CD4-positive, alpha-beta T cell treated with Interleukin-15 for 4 hours (primary cell): ENCODE measurements at places on chromosomes 12 and 14.

DNA sequence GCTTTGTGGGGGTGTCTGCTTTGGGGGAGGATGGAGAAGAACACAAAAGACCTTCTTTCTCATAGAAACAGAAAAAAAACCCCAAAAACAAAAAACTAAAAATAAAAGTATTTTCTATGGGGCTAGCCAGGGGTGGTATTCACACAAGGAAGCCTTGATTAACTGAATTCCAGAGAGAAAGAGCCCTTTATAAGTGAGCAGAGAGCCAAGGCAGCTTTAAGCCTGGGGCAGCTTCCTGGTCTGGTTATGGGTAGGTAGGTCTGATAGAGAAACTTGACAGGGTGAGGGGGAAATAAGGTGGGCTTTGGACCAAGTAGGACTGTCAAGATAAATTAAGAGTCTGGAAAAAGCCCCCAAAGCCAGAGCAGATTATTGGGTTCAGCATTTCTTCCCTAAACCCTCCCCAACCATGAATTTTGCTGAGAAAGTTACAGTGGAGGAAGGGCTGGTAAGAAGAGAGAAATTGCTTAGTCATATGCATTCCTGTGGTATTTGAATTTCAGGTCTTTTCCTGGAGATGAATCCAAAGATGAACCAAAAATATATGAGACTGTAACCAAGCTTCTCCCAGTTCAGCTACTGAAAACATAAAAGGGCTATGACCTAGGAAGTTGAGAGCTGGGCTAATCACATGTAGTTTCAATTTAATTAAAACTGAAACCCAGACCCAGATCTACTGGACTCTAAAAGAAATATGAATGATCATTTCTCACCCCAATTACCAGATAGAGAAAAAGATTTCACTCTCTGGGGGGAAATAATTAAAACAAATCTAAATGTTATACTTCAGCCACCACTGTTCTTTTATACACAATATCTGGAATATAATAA, 144.8 kb downstream of the TBC1D30 start:
- no peak for DNase-seq

- DNase-seq, result no peak
Observed at GRCh38 chr12:19223018-19223417, 93.5 kb downstream of the PLEKHA5 start.

GRCh38 chr12:53729644-53730043, 2.4 kb upstream of the CALCOCO1 start:
- DNase-seq, result no peak

- no peak for DNase-seq
Observed at GRCh38 chr12:131424270-131424669, 286.6 kb upstream of the SFSWAP start.

DNA sequence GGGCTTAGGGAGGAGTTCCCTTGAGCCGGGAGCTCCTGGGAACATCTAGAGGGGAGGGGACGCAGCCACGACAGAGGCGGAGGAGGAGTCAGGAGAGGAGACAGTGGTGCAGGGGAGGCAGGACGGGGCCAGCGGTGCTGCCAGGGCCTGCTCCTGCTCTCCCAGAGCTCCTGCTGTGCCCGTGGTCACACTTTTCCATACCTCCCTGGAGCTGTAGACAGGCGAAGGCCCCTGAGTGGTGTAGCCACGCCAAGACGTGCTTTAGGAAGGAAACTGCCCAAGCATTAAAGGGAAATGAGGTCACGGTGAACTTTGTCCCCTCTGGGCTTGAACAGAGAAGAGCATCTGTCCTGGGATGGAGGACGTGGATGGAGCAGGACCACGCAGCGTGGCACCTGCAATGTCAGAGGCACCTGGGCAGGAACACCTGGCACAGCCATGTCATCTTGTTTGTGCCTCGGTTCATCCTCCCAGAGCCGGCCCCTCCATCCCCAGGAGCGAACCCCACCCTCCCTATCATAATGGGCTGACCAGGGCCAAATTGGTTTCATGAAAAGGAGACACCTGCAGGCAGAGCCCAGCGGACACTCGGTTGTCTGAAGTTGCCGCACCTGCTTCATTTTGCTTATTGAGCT, 239.5 kb upstream of the SFSWAP start:
- no peak for DNase-seq

DNA sequence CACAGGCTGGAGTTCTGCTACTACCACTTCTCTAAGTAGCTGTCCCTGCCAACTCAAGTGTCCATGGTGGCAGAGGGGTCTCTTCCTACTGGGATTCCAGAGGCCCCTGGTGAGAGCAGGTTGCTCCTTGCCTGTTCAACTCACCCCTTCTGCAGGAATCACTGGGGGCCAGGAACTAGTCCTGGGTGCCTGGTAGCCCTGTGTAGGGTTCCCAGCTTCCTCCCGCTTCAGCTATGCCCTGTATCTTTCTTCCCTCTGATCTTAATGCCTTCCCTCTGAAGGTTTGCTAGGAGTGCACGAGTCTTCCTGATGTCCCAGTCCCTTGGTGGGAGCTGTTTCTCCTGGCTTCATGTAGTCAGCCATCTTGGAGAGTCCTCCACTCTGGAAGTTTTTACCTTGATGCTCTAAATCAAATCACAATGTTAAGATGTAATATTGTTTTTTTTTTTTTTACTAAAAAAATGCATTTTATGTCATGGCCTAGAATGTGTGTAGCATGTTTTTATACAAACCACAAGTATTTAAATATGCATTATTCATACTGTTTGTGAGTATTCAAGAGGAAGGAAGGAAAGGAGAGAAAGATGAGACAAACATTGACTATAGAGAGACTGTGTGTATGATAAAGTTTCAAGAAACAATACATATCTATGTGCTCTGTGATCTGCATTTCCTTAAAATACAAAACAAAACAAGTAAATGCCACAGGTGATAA, 54.7 kb downstream of the FRS2 start:
- no peak for DNase-seq

DNA sequence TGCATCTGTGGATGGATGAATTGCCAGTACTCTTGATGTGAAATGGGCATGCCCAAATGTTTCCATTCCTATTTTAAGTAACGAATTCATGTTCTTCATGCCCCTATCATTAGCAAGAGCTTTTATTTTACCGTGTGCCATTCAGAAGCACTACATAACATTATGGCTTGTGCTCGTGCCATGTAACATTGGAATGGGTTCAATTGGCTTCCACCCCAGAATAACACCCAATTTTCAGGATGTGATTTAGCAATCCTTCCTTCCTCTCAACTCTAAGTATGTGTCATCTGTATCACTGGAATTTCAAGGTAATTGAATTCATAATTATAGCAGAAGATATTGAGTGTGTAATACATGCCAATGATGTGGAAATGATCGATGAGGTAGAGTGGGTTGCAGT, 145.8 kb upstream of the TMPO start:
- no peak for DNase-seq

DNA sequence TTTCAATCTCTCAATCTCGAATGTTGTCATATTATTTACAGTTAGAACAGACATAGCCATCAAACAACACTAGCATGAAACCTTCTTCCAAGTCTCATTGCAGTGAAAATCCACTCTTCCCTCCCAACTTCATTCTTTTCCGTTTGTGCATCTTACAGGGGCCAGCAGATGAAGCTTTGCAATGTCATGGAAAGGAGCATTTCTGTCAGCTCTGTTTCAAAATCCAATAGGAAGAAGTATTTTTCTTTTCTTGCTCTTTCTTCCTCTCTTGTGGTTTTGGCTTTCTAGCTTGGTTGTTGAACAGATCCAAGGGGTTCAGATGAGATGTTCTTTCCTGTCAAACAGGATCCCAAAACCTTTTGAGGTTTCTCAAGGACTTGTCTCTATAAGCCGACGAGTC, 416.6 kb downstream of the AEBP2 start:
- no peak for DNase-seq

DNA sequence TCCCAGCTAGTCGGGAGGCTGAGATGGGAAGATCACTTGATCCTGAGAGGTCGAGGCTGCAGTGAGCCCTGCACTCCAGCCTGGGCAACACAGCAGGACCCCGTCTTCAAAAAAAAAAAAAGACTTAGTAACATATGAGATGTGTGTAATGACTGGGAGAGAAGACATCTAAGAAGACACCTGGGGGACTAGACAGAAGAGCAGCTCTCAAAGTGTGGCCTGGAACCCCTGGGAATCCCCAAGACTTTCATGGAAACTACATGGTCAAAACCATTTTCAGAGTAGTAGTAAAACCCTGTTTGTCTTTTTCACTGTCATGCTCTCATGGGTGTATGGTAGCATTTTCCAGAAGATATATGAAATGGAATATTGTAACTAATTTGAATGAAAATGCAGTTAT, 45.3 kb downstream of the R3HDM2 start:
- no peak for DNase-seq

GRCh38 chr14:60648934-60649874, at the start of gene SIX1:
Gene SIX1, minus strand, starts transcription at chr14:60649477. Its CDS starts 288 bp downstream, at chr14:60649189.
- DNase-seq, result no peak

GRCh38 chr12:14681190-14681589, 15.2 kb downstream of the GUCY2C start:
- no peak for DNase-seq

GRCh38 chr14:89442280-89442679, 25.2 kb upstream of the FOXN3 start:
- DNase-seq, result no peak

DNA sequence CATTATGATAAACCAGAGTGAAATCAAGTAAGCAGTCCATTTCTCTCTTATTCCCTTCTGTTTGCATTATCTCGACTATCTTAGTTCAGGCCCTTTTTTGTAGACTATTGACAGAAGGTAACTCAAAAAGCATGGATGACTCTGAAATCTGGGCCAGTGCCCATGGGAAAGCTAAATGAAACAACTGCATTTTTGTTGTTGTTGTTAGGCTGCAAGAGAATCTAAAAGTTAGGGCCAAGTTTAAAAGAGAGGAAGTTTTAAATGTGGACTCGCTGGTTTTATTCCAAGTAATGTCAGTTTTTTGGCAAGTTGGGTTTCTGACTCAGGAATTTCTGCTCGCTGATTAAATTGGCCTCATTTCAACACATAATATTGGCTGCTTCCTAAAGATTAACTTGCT, 201.1 kb downstream of the PIK3C2G start:
- no peak for DNase-seq

DNA sequence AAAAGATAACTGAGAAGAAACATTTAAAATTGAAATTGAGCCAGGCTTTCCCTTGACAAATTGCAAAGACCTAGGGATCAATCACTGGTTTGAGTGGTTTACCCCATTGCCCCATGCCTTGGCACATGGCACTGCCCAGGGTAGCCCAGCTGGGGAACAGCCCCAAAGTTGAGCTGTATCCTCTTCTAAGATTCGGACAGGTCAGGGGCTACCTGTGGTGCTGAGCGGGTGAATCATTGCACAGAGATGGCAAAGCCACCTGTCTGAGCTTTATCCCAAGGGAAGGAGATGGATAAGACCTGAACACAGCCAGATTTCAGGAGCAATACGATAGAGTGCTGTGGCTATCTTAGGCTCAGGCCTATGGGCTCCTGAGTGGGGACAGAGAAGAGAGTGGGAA, 7.0 kb downstream of the IFI27L2 start:
- DNase-seq, result no peak

DNA sequence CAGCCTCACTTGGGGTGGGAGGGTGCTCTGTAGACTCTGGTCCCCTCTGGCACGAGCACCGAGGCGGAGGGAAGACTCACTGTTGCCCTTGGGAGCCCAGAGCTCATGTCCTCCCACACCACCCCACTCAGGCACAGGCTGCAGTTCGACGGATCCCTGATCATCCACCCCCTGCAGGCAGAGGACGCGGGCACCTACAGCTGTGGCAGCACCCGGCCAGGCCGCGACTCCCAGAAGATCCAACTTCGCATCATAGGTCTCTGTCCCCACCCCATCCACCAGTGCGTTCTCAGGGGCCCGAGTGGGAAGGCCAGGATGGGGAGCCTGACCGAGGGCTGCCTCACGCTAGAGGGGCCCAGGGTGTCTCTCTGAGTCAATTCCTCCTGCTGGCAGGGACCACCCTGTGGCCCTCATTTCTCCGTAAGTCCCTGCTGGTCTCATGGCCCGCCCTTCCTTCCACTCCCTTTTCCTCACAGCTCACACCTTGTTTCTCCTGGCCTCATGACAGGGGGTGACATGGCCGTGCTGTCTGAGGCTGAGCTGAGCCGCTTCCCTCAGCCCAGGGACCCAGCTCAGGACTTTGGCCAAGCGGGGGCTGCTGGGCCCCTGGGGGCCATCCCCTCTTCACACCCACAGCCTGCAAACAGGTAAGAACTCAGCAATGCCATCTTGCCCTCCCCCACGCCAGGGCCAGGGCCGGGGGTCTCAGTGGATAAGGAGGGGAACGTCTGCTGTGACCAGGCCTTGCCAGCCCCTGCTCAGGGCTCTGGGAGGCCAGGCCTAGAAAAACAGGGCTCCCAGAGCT, 27.0 kb downstream of the PAPLN start:
- DNase-seq, result no peak

- DNase-seq, result no peak
Observed at GRCh38 chr12:65765436-65765813, 58.9 kb upstream of the HMGA2 start.

GRCh38 chr14:99744199-99744872, 48.9 kb upstream of the EML1 start:
- DNase-seq, result no peak

DNA sequence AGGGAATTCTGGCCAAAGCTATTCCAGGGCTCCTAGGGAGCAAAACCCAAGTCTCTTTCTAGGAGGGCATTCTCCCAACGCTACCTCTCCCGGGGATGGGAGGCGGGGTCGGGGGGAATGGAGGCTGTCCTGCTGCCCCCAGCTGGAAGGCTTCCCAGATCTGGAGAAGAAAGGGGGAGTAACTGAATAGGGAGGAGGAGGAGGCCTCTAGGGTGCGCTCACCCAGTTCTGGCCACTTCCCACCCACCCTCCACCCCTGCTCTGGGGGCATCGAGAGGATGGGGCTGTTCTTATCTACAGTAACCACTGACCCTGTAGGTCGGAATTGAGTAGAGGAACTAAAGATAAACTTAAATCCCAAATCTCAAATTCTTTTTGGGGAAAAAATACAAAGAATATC, 579 bp upstream of the RNASE1 start:
- DNase-seq, result no peak

DNA sequence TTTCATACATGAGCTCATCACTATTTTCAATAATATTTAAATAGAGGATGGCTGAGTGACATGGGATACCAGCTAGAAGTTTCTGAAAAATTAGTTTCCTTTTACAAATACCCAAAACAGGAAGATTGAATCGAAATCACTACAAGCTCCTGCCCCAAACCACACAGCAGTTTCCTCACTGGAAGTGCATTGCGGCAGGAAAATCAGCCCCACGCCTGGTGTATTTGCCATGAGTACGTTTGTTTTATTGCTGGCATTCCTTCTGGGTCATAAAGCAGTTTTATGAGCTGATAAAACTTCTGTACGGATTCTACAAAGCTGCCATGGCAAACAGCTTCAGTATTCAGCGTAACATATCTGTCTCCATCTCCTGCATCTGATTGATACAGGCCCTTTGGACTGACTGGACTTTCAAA, 23.7 kb downstream of the CDC42BPB start:
- no peak for DNase-seq
